Activated T-cell treated with anti-CD3 and anti-CD28 coated beads, Interleukin-2, amount 50 U/mL, for 72 hours (primary cell): ENCODE measurements at places on chromosomes 3 and 15. TPM values are rescaled to one million over a fixed set of nuclear protein-coding genes. Genes with fewer than 3 reads are reported as not detected.

Gene GOLGA6L7
- not detected for total RNA-seq

Gene SLC22A13
- total RNA-seq = 1.0 TPM

Gene TNFSF10
- total RNA-seq = 30.3 TPM

Gene PLSCR4
- total RNA-seq = not detected

Gene PCLAF
- 77.7 TPM for total RNA-seq

Gene KY
- not detected for total RNA-seq

Gene RETNLB
- total RNA-seq = not detected

Gene SEMA7A
- total RNA-seq = 46.7 TPM
